ENCODE measurements at places on chromosomes 5 and 9.

DNA sequence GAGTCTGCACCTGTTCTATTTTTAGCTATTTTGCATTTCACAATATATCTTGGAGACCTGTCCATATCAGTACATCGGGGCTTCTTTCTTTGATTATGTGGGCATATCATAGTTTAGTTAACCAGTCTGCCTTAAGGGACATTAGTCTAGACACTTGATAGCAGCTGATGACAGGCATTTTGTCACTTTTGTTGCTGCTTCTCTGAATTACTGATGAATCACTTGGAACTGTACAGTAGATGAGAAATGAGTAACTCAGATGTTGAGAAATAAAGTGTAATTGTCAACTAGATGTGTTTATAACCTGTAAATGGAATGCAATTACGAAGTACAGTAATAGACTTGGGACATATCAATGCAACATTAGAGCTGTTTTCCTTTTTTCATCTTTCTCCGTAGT is 7.1 kb downstream of the ZFP2 start:
- DNase-seq = no peak

- DNase-seq = no peak
Measured at GRCh38 chr9:1210954-1211353, 160.8 kb downstream of the DMRT2 start.

DNA sequence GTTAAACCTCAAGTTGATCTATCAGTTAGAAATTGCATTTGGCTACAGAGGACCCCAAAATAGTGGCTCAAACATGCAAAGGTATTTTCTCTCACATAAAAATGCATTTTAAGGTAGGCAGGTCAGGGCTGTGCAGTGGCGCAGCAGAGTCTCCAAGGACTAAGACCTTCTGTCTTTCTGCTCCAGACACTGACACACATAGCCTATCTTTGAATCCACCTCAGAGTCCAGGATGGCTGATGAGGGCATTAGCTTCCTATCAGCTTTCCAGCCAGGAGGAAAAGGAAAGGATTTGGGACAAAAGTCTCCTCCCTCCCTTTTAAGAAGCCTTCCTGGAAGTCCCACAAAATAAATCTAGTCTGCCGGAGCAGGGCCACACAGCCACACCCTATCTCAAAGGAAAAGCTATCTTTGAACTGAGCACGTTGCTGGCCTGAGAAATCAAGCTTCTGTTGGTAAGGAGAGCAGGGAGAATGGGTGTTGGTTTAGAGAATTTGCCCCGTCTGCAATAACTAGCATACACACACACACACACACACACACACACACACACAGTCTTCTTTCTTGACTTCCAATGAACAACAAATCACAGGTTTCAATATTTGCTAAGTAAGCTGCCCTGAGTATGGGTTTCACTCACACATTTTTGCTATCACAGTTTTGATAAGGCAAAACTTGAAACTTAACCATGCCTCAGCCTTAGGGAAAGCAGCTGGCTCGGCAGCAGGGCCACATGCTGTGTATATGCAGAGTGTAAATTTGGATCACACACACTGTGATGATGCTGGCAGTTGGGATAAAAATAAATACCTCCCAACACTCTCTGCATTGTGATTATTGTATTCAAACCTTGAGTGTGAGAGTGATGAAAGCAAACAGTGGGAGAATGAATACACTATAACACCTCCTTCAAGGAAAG is 116.6 kb upstream of the MAP3K1 start:
- peak; percentile 32 for DNase-seq

DNA sequence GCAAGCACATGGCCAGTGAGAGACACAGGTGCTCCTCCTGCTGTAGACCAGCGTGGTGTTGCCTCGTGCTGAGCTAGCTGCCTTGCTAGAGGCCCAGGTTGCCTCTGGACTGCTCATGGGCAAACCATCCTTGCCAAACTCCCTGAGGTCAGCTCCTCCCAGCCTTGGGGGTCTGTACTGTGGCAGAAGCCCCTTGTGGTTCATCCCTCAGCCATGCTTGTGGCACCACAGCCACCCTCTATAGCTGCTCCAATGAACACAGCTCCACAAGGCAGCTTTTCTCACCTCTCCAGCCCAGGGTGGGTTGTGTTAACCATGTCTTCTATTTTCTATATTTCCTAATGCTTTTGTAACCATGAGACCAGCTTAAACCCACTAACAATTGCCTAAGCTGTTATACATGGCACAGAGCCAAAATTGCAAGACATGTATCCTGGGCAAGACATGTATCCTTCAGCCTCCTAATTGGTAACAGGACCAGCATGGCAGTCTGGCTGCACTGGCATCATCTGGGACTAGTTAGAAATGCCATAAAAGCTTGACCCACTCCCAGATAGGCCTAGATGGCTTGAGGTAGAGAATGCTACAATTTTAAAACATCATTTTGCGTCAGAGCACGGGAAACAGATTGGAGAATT is 183.1 kb upstream of the S1PR3 start:
- no peak for DNase-seq

DNA sequence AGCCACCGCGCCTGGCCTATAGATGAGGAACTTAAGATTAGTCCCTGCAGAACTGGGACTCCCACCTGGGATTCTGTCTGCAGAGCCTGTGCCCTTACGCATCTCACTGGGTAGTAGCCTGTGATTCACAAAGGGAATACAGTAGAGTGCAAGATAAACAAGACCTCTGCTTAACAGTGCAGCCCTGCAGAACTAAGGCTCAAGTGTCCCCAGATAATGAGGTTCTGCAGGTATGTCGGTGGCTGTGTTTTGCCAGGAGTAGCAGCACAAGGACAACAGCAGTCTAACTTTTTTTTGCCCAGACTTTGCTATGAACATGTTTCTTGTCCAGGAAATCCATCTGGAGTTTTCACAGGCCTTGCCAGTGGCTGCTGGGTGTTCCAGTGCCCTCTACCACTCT is 59.7 kb downstream of the DCP2 start:
- DNase-seq = no peak

- no peak for DNase-seq
Measured at GRCh38 chr9:81411961-81412360, 277.4 kb downstream of the TLE1 start.

DNA sequence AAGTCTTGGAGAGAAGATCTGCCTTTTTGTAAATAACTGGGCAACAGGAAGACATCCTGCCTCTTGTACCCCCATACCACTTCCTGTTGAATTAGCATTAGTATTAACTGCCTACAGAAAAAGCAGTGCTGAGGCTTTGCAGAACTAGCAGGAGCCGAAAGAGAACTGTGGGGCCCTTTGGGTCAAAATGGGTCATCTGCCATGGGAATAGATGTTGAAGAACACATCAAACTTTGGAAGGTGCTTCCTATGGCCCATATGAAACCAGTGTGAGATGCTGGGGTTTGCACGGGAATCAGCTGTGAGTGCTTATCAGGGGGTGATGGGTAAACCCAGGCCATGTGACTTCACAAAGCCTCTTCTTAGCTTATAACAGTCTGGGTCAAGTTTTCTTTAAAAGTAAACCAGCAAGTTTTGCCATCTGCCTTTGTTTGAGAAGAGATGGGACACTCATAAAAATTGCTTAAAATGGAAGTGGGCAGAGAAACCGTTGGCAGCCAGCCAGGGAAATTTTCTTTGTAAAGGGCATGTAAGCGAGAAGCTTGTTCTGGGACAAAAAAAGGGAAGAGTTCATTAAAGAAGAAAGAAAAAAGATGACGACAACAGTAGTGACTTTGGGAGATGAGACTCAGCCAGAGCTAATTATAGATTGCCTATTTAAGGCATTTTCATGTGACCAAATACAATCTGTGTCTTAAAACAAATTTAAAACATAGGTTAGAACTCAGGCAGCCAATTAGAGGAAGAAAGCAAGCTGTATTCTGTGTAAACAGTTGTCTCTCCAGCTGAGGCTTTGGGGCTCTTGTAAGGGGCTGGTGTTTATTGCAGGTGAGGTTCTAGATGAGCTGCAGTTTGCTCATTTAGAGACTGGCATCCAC is 4.4 kb downstream of the SLC25A25 start:
- peak; percentile 64 for DNase-seq

GRCh38 chr9:88005240-88005639 is 30.9 kb upstream of the CDK20 start:
- DNase-seq = no peak

GRCh38 chr5:107670087-107670931 is 428 bp downstream of the EFNA5 start:
- no peak for DNase-seq
